Fibroblast of upper back skin (primary cell): ENCODE measurements at places on chromosomes 13 and 19.

- DNase-seq, result peak; percentile 13
Measured at GRCh38 chr13:95921485-95921884, 131.7 kb downstream of the UGGT2 start.

DNA sequence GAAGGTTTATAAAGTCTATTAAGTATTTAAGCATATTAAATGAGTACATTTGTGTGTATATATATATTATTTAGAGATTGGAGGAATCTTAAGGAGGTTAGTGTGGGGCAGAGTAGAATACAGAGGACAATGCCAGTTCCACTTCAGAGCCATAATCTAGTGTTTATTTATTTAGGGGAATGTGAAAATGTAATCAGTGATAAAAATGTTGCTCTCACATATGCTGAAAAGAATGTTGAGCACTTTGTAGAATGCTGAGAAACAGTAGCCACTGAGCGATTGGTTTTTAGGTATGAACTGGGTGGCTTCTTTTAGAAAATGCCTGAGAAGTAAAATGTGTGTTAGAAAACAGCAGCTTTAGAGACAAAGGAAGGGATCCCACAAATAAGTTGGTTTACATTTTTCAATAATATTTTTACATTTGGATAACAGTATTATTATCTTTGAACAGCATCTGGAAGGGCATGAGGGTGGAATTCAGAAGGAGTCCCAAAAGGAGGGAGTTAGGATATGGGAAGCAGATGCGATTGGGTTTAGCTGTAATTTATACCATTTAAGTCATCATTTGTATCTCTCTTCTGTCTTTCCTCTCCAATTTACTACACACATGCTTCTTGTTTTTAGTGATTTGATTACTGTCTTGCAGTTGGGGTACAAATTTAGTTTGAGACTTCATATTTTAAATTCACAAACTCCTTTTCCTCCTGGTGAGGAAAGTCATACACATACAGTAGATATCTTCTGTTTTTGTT, 68.6 kb downstream of the NDFIP2 start:
- DNase-seq, result no peak

GRCh38 chr13:83692800-83693199, 189.5 kb downstream of the SLITRK1 start:
- no peak for DNase-seq

DNA sequence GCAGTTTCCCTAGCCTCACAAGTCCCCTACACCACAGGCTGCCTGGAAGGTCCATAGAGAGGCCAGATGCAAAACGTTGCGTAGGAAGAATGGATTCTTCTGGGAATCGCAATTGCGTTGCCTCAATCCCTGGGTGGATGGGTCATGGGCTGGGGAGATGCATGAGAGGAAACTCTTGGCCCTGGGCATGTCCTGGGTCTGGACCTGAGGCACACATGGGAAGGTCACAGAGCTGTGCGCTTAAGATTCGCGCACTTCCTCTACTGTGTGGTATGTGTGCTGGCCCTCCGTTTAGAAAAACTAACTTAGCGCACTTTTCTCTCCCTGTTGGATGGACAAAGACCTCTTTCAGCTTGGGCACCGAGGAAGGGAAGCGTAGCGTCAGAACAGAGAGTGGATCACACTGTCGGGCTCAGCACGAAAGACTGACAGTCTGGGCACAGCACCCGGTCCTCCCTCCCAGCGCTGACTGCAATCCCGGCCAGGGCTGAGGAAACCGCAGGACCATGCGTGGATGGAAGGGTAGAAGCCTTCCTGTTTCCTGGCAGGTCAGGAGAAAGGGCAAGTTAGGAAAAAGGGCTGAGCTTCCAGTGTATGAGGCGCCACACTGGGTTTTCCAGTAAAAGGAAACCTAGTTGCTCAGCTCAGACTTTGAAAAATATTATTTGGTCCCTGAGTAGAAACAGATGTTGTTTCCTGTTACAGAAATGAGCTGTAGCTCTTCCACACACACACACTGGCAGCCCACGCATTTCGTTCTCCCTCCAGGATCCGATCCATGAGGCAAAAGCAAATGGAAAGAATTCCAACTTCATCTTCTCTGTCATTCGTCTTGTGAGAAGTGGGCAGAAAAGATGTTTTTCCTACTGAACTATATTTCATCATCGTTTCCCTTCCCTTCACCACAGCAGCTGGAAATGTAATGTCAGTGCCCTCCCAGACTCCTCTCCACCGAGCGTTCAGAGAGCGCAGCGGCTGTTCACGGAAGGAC, 86.0 kb downstream of the ING1 start:
- DNase-seq, result peak; percentile 85

GRCh38 chr13:93882086-93882651, 597.3 kb downstream of the DCT start:
- DNase-seq, result peak; percentile 58
